T-cell (primary cell): ENCODE measurements at places on chromosomes 16 and 17.

DNA sequence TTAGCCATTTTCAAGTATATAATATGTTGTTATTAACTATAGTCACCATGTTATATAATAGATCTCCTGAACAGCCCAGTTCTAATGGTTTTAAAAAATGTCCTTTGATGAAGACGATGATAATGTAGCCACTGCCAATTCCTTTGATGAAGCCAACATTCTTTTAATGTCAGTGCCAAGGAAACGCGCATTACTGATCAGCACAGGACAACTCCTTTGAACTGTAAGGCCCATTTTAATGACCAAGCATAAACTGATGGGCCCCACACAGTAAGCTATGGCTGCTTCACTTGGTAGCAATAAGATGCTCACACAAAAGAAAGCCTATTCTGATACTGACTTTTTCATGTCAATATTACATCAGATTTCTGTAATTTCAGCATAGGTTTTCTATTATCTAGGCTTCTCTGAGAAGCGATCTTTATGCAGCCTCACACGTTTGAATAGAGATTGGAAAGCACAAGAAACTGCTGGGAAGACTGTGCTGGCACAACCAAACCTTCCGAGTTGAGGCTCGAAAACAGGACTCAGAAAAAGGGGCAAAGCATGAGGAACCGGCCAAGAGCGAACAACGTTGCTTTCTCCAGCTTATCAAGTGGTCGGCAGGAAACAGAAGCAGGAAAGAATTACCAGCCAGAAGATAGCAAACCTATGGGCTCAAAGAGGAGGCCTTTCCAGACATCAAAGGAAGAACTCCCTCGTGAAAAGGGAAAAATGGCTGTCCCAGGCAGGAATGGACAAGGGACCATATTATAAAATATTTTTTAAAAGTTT lies 19.4 kb downstream of the ERN1 start:
- DNase-seq, result no peak

GRCh38 chr17:49576917-49577649 lies 1.4 kb downstream of the NXPH3 start:
- DNase-seq, result no peak

- no peak for DNase-seq
Observed at GRCh38 chr16:75745823-75746222, 19.5 kb upstream of the CPHXL start.

- DNase-seq, result no peak
Observed at GRCh38 chr17:61284746-61285145, 114.9 kb upstream of the TBX2 start.
